BE2C (cell line): ENCODE measurements at places on chromosomes 7 and 10.

DNA sequence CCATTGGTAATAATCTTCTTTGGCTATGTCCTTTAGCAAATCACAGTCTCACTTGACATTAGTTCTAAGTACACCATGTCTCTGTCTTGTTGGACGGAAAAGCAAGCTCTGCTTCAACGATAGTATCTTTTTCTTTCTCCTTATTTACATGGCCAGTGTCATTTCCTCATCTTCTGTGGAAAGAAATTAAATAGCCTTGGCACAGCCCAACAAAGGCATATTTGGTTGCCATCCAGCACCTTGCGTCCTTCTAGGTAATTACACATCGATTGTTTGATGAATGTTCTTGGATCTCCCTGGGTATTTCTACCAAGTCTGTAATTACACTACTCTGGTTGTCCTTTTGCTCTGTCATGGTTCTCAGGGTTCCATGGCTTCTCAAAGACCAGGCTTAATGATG, 183.1 kb downstream of the CHN2 start:
- no peak for DNase-seq

DNA sequence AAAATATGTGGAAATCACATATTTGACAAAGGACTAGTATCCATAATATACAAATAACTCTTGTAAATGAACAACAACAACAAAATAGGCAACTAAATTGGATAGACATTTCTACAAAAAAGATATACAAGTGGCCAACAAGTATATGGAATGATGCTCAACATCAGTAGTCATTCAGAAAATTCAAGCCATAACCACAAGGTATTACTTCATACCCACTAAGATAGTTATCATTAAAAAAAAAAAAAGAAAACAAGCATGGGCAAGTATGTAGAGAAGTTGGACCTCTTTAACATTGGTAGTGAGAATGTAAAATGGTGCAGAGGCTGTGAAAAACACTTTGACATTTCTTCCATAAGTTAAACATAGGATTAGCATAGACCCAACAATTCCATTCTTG, 80.8 kb downstream of the CYP26A1 start:
- DNase-seq: no peak

- DNase-seq: no peak
Measured at GRCh38 chr7:48421357-48421756, 250.1 kb downstream of the ABCA13 start.

DNA sequence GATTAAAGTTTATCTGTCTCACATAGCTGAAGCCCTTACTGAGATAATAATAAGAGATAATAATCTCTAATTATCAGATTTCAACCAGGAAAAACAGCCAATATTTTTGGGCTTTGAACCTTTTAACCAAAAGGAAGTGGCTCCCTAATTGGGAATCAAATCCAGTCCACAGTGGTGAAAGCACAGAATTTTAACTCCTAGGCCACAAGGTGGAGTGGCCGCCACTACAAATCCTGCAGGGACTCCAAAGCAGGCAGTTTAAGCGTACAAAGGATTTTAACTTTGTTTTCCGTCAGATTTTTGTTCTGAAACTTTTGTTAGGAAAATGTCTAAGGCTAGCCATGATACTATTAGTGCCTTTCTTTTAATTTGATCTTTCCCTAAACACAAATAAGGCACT, 99.6 kb upstream of the CCNY start:
- no peak for DNase-seq

DNA sequence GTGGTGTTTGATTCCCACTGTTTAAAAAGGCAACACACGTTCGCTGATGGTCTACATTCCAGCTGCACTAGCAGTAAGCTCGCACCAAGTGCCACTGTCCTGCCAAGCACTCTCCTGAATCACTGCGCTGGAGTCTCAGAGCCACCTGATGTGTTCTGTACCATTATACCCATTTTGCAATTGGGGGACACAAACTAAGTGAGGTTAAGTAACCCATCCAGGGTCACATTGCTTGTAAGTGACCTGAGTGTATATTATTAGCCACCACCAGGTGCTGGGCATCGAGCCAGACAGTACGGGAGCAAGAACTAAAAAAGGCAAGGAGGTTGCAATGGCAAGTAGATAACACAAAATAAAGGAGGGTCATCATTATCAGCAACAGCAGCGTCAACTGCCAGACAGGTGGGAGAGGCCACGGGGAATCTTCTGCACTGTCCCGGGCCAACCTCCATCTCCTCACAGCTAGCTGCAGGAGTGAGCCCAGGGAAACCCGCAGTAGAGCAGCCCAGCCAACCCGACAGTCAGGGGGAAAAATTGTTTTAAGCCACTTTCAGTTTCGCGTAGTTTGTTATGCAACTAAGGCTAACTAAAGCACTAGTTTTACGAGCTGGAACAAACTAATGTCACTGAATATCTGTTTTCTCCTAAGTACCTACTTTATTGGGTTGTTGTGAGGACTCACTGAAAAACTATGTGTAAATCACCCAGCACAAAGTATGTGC, 712 bp upstream of the CPVL start:
- DNase-seq: no peak

DNA sequence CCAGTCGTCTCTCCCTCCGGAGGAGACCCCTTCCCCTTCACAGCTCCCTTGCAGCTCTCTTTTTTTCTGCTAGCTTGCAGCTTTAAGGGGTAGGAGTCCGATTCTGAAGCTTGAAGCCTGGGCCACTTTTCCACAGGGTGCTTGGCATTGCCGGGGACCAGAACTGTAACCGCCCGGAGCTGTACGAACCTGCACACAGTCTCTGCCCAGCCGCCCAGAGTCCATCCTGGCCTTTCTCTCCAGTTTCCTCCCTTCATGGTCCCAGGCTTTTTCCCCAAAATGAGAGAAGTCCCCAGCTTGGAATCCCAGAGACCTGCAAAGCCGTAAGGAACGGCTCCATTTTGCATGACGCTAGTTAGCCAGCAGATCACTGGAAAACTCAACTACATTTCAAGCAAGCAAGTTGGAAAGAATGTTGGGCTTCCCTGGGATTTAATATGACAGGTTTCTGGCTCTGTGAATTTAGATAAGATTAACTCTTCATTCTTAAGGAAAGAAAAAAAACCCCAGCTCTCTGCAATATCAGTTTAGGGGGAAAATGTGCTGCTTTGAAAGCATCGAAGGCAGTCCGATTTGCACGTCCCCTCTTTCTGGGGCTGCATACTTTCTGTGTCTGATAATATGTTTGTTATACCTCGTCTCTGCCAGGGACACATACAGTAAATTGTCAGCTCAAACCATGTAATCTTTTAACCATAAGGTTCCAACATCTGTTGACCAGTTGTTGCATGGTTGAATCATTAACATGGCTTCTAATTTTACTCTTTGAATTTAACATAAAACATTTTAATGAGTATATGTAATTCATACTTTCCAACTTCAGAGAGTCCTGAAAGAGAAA, 190.0 kb upstream of the LYZL2 start:
- no peak for DNase-seq
